ENCODE measurements at places on chromosomes 6 and 20.

DNA sequence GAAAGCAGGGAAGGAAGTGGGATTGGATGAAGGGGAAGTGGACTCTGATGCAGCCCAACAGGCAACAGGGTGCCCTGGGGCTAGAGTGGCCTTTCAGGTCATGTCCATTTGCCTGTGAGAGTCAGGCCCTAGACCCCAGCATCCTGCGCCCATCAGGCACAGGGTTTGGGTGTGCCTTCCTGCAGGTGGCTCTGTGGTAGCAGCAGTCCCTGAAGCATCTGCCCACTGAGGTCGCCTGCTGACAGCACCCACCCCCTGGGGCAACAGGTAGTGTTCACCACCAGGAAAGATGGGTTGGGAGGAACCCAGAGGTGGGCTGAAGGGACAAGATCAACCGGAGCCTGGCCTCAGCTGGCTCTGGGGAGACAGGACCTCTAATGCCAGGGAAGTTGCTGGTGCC lies 3.6 kb downstream of the PACSIN1 start:
- peak; percentile 52 for DNase-seq

- no peak for DNase-seq
Measured at GRCh38 chr6:119277052-119277451, 72.5 kb downstream of the MAN1A1 start.

- DNase-seq = peak; percentile 3
Measured at GRCh38 chr6:9250852-9251251, 815.5 kb upstream of the SLC35B3 start.

GRCh38 chr20:58431134-58431533 lies 42.1 kb downstream of the VAPB start:
- DNase-seq = no peak

DNA sequence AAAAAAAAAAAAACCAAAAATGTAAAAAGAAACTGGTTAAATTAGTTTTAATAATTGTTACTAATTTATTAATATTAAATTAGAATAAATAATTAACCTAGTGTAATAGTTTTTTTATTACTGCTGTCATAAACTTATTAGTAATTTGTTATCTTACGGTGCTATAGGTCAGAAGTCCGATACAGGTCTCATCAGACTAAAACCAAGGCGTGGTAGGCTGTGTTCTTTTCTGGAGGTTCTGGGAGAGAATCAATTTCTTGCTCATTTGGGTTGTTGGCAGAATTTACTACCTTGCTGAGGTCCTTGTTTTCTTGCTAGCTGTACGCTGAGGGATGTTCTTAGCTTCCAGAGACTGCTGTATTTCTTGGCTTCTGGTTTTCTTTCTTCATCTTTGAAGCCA lies 85.9 kb upstream of the RNF24 start:
- DNase-seq = no peak

DNA sequence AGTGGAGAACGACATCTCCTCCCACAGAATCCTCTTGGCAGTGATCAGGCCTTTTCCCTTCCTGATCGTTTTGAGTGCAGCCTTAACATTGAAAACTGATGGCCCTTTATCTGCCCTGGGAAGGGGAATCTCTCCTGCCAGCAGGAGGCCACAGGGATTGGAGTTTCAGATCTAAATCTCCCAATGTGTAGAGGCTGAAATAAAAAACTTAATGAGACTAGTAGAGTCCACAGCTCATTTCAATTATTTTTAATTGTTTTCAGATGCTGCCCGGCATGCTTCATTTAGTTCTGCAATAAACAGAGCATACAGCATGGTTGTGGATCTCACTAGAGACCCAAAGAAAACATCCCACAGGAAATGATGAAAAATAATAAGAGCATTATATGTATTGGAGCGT lies 662.2 kb upstream of the HS3ST5 start:
- DNase-seq = no peak
